Large intestine (tissue), 12 donors: ENCODE measurements at places on chromosomes 6 and 20. TPM values are rescaled to one million over a fixed set of nuclear protein-coding genes. Genes with fewer than 3 reads are reported as not detected.

DNA sequence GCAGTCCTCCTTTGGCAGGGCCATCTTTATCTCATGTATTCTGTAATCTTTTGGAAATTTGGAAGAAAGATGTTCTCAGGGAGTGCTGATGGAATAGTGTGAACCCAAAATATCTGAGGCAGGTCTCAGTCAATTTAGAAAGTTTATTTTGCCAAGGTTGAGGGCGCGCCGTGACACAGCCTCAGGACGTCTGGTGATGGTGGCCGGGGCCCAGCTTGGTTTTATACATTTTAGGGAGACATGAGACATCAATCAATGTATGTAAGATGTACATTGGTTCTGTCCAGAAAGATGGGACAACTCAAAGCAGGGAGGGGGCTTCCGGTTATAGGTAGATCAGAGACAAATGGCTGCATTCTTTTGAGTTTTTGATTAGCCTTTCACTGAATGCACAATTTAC, 89.8 kb downstream of the ERMARD start:
- no peak for DNase-seq
- H3K27me3 ChIP-seq: peaks cover 4% of the 10 kb centered on the region
- H3K36me3 ChIP-seq: no peaks in the 10 kb centered on the region
- no peaks in the 10 kb centered on the region for H3K4me1 ChIP-seq
- H3K27ac ChIP-seq: no peak overlapping the region

The TINAG gene
- polyA plus RNA-seq: 23.7 TPM

GRCh38 chr6:137625100-137625661, 131.0 kb upstream of the OLIG3 start:
- no peaks in the 10 kb centered on the region for H3K4me1 ChIP-seq
- no peak overlapping the region for H3K27ac ChIP-seq
- no peaks in the 10 kb centered on the region for H3K27me3 ChIP-seq
- H3K4me3 ChIP-seq: no peak overlapping the region
- no peaks in the 10 kb centered on the region for H3K36me3 ChIP-seq
- DNase-seq: no peak

- no peak overlapping the region for H3K4me3 ChIP-seq
- H3K27me3 ChIP-seq: no peaks in the 10 kb centered on the region
- no peak overlapping the region for H3K27ac ChIP-seq
- no peak for DNase-seq
- no peaks in the 10 kb centered on the region for H3K36me3 ChIP-seq
Observed at GRCh38 chr6:167984144-167984719, 13.2 kb upstream of the KIF25 start.
